ENCODE measurements at places on chromosomes 3 and 15. TPM values are rescaled to one million over a fixed set of nuclear protein-coding genes. Genes with fewer than 3 reads are reported as not detected.

- no peak overlapping the region for H3K4me3 ChIP-seq
- peaks cover 2% of the 10 kb centered on the region for H3K27me3 ChIP-seq
- no peak for DNase-seq
- H3K36me3 ChIP-seq = no peaks in the 10 kb centered on the region
Observed at GRCh38 chr3:13700362-13700761, 151.4 kb downstream of the FBLN2 start.

- H3K4me1 ChIP-seq = no peaks in the 10 kb centered on the region
- DNase-seq = no peak
- no peak overlapping the region for H3K27ac ChIP-seq
- H3K27me3 ChIP-seq = no peaks in the 10 kb centered on the region
- no peaks in the 10 kb centered on the region for H3K36me3 ChIP-seq
Observed at GRCh38 chr3:2156244-2156847, 57.7 kb downstream of the CNTN4 start.

DNA sequence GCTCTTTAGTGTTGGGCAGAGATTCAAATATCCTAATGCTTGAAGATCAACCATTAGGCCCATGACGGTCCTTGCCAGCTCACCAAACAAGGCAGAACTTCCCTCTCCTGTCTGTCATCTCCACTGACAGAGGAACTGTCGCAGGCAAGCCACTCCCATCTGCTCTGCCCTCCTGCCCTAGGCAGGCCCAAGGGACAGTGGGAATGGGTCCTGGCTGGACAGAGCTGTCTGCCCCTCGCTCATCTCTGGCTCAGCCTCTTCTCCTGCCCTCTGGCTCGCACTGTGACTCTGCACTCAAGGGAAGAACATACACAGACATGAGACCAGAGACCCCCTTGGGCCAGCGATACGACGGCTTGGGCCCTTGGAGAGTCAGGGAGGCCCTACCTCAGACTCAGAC lies 7.6 kb upstream of the MUSTN1 start:
- no peak overlapping the region for H3K4me3 ChIP-seq
- no peak overlapping the region for H3K27ac ChIP-seq
- peaks cover 4% of the 10 kb centered on the region for H3K4me1 ChIP-seq

Gene SYNM
- total RNA-seq = 4.0 TPM

Gene ADAMTSL3
- total RNA-seq = 0.72 TPM

DNA sequence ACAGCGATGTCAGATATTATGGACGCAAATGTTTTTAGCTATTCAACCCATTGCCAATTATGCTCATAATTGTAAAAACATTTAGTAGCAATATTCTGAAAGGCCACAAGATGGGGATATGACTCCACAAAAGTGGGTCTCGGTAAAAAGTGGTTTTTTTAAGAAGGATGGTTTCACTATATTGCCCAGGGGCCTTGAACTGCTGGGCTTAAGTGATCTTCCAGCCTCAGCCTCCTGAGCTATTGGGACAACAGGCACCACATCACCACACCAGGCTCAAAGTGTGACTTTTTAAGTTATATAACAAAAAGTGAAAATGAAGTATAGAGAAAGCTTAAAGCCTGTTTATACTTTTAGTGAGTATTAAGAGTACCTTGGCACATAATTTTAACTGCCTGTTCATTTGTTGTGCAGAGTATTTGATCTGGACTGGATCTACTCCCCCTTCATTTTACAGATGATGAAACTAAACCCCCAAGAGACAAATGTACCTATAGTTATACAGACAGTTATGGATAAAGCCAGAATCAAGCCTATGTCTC lies 9.4 kb downstream of the NAA50 start:
- H3K36me3 ChIP-seq = no peaks in the 10 kb centered on the region
- H3K27ac ChIP-seq = peak overlapping the region; percentile 45
- no peak overlapping the region for H3K4me3 ChIP-seq
- no peaks in the 10 kb centered on the region for H3K27me3 ChIP-seq
- DNase-seq = peak; percentile 65

GRCh38 chr3:144351773-144352365 lies 380.2 kb downstream of the DIPK2A start:
- no peak overlapping the region for H3K27ac ChIP-seq
- H3K27me3 ChIP-seq = no peaks in the 10 kb centered on the region
- H3K4me3 ChIP-seq = no peak overlapping the region
- H3K4me1 ChIP-seq = no peaks in the 10 kb centered on the region
- DNase-seq = no peak

- no peak for DNase-seq
- no peaks in the 10 kb centered on the region for H3K36me3 ChIP-seq
- no peak overlapping the region for H3K27ac ChIP-seq
- H3K4me3 ChIP-seq = no peak overlapping the region
Observed at GRCh38 chr15:97504031-97504792, 456.3 kb upstream of the ARRDC4 start.

- H3K4me3 ChIP-seq = no peak overlapping the region
- no peak overlapping the region for H3K27ac ChIP-seq
- H3K27me3 ChIP-seq = no peaks in the 10 kb centered on the region
- H3K36me3 ChIP-seq = no peaks in the 10 kb centered on the region
Observed at GRCh38 chr3:168581771-168582225, 486.1 kb upstream of the GOLIM4 start.

DNA sequence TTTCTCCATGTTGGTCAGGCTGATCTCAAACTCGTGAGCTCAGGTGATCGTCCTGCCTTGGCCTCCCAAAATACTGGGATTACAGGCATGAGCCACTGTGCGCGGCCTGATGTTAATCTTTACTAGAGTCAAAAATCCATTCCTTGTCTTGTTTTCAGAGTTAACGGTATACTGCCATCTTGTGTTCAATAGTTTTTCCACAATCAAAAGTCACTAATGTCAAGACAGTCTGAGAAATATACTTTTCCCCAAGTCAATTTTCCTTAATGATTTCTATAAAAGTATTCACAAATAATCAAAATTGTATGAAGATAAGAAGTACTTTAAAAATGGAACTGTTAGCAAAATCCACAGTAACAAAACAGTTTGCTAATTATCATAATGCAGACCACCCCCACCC lies 8.5 kb downstream of the CRBN start:
- no peak for DNase-seq
- no peaks in the 10 kb centered on the region for H3K27me3 ChIP-seq
- no peak overlapping the region for H3K4me3 ChIP-seq
- H3K36me3 ChIP-seq = peaks cover 41% of the 10 kb centered on the region
- H3K27ac ChIP-seq = no peak overlapping the region

DNA sequence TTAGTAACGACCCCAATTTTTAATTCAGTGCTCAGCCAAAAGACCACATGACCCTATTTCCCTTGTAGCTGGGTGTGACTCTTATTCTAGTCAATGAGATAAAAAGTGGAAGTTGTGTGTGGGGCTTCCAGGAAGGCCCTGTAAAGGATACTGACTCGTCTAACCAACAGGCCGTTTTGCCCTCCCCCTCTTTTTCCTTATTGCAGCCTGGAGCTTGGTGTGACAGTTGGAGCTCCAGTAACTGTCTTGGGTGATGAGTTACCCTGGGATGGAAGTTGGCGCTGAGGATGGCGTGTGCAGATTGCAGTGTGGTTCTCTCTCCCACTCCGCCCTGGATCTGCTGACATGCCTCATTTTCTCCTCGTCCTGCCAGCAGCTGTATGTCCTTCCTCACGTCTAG lies 209.3 kb upstream of the PROK2 start:
- no peaks in the 10 kb centered on the region for H3K27me3 ChIP-seq
- no peak for DNase-seq
- H3K4me1 ChIP-seq = peaks cover 18% of the 10 kb centered on the region
- no peak overlapping the region for H3K4me3 ChIP-seq
- H3K36me3 ChIP-seq = no peaks in the 10 kb centered on the region

DNA sequence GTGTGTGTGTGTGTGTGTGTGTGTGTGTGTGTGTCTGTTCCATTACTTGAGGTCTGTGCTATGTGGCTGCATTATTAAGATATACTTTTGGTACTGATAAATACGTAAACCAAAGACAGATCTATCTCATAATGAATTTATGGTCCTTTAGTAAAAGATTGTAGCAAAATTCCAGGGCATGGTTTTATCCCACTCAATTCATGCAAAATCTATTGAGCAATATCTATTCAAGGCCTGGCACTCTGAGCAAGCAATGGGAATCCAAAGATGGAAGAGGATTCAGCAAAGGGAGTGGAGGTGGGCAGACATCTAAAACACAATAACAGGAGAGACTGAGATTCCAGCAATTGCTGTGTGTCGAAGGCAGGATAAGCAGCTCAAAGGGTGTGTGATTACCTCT lies 86.8 kb downstream of the RFTN1 start:
- no peak for DNase-seq
- H3K4me3 ChIP-seq = no peak overlapping the region
- H3K4me1 ChIP-seq = peaks cover 15% of the 10 kb centered on the region
- peak overlapping the region; percentile 59 for H3K27ac ChIP-seq
- H3K36me3 ChIP-seq = peaks cover 6% of the 10 kb centered on the region
- no peaks in the 10 kb centered on the region for H3K27me3 ChIP-seq

Gene TMC3
- total RNA-seq = not detected

DNA sequence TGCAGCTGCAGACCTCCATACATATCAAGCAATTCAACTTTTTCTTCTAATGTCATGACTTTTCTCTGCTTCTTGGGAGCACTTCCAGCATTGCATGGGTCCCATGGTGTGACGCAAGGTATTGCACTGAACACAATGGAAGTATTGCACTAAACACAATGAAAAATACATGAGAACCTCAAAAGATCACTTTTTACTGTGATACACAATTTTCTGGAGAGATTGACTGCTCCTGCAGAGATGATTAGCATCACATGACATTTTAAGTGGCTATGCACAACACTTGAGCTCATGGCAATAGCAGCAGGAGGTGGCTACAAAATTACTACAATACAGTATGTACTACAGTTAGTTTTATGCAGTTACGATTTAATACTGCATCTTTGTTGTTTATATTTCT lies 113.5 kb upstream of the BHLHE40 start:
- H3K4me3 ChIP-seq = no peak overlapping the region
- no peaks in the 10 kb centered on the region for H3K36me3 ChIP-seq
- no peaks in the 10 kb centered on the region for H3K27me3 ChIP-seq
- peaks cover 18% of the 10 kb centered on the region for H3K4me1 ChIP-seq
- no peak for DNase-seq

Gene PPM1M
- total RNA-seq = 28.2 TPM

GRCh38 chr15:63047792-63048114 lies 5.2 kb downstream of the TPM1 start:
- H3K27me3 ChIP-seq = no peaks in the 10 kb centered on the region
- H3K4me3 ChIP-seq = peak overlapping the region; percentile 88
- no peak for DNase-seq
- peaks cover 65% of the 10 kb centered on the region for H3K4me1 ChIP-seq
- H3K27ac ChIP-seq = peak overlapping the region; percentile 75

GRCh38 chr3:142990721-142991120 lies 10.6 kb upstream of the U2SURP start:
- H3K4me3 ChIP-seq = no peak overlapping the region
- no peaks in the 10 kb centered on the region for H3K4me1 ChIP-seq
- no peaks in the 10 kb centered on the region for H3K36me3 ChIP-seq
- no peak for DNase-seq
- H3K27ac ChIP-seq = no peak overlapping the region
- H3K27me3 ChIP-seq = no peaks in the 10 kb centered on the region

DNA sequence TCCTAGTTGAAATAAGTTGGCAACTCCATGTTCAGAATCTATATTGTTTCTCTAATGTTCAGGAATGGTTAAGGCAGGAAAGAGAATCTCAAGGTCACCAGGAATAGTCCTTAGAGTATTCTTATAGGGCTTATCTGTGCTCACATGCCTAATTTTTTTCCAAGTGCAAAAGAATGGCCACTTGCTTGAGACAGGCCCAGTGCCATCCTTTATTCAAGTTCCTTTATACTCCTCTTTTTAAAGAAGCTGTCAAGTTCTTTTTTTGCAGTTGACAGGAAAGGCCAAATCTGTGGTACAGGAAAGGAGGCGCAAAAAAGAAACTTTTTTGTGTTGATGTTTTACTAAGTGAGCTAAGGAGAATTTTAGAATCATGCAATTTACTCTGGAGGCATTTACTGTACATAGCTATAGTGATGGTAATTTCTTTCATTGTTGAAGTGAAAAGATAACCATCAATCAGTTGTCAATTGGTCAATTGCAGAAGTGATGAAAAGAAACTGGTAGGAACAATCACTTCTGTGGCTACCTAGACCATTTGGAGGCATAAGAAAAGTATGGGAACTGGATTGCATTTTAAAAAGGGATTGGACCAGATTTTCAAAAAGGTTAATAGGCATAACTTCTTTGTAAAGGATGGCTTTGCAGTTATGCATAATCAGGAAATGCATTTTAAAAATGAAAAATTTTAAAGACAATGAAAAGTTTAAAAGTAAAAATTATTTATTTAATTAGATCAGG lies 102.5 kb upstream of the SOX2 start:
- H3K27ac ChIP-seq = no peak overlapping the region
- no peak overlapping the region for H3K4me3 ChIP-seq

GRCh38 chr15:84807228-84807627 lies 9.9 kb upstream of the ALPK3 start:
- H3K36me3 ChIP-seq = peaks cover 28% of the 10 kb centered on the region
- H3K4me3 ChIP-seq = no peak overlapping the region
- H3K27me3 ChIP-seq = no peaks in the 10 kb centered on the region
- H3K27ac ChIP-seq = no peak overlapping the region

DNA sequence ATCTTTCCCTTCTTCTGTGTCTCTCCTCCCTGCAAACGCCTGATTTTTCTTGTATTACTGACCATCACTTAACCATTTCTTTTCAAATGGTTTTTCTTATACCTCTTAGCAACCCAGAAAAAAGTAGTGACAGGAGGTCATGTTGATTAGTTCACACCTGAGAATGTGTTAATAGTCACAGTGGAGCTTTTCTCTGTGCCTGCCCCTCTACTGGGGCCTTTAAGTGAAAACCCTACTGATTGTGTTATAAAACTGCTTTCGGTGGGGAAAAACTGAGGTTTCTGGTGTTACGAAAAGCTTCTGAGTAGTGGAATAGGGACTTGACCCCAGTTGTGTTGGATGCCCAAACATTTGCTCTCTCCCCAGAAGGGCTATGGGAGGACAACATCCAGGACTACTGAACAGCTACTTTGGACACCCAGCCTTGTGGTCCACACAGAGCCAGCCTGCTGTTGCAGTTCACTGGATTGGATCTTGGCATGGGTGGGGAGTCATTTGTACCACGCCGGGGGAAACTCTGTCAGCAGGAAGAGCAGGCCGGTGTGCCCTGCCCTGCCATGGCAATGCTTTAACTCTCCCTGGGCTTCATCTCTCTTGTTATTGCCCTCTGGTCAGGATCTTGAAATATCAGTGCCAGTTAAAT lies 10.3 kb downstream of the GPR87 start:
- H3K4me1 ChIP-seq = peaks cover 38% of the 10 kb centered on the region
- DNase-seq = no peak
- H3K27ac ChIP-seq = peak overlapping the region; percentile 56
- H3K4me3 ChIP-seq = no peak overlapping the region
- no peaks in the 10 kb centered on the region for H3K36me3 ChIP-seq

GRCh38 chr15:80019168-80019745 lies 40.2 kb upstream of the ZFAND6 start:
- H3K27ac ChIP-seq = no peak overlapping the region
- H3K4me1 ChIP-seq = no peaks in the 10 kb centered on the region
- no peaks in the 10 kb centered on the region for H3K36me3 ChIP-seq
- no peak overlapping the region for H3K4me3 ChIP-seq
- H3K27me3 ChIP-seq = peaks cover 4% of the 10 kb centered on the region
- no peak for DNase-seq

All from osteoblast (primary cell).